ENCODE measurements at places on chromosomes 2 and 18. TPM values are rescaled to one million over a fixed set of nuclear protein-coding genes. Genes with fewer than 3 reads are reported as not detected.

DNA sequence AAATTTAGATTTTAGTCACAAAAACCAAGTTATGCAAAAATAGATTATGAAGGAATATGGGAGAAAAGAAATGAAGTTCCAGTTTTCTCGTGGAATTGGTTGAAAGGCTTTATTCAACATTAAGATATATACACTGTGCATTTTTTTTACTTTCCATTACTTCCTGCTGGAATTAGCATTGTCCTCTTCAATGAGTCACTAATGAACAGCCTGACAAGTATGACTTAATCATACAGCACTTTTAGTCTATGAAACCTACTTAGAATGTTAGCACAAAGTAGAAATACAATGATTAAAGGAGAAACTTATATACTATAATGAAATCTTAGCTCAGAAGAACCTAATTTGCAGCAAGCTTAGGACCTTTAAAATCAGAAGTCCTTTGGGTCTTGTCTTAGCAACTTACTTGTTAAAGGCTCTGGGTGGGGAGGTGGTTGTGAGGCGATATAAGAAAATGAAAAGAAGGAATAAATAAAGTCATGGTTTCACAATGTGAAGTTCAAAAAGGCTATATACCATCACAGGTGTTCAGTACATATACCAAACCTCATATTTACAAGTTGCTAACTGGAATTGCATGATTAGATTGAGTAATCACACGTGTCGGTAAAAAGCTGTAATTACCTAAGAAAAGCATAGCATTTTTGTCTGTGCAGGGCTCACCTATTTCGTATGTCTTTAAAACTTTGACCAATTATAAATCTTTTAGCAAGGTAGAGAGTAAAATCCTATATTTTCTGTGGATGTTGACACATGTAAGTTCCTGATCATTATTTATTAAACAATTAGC, 236.8 kb downstream of the CAMKMT start:
- no peaks in the 10 kb centered on the region for H3K36me3 ChIP-seq
- no peak for DNase-seq
- H3K27ac ChIP-seq: no peak overlapping the region
- no peaks in the 10 kb centered on the region for H3K27me3 ChIP-seq
- H3K4me3 ChIP-seq: no peak overlapping the region
- H3K4me1 ChIP-seq: no peaks in the 10 kb centered on the region

DNA sequence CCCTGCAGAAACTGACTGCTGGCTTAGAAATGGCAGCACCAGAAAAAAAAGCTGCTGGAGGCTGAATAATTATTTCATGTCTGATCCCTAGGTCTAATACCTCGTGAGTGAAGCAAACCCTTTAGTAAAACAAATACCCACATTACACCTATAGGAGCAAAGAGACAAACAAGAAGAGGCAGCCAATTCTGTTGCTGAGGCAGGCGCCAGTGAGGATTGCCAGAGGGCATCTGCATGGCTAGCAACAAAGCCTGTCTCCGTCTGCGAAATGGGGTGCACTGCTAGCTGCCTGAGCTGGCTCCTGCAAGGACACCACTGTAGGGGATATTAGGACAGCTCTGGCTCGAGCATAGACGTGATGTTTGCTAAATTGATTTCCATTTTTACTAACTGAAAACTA, 509.7 kb downstream of the TDRD15 start:
- no peaks in the 10 kb centered on the region for H3K4me1 ChIP-seq
- no peak overlapping the region for H3K27ac ChIP-seq
- H3K4me3 ChIP-seq: no peak overlapping the region
- DNase-seq: no peak
- H3K27me3 ChIP-seq: no peaks in the 10 kb centered on the region

The WNT10A gene
- total RNA-seq: 0.04 TPM

- peak; percentile 47 for DNase-seq
- peak overlapping the region; percentile 59 for H3K27ac ChIP-seq
- peak overlapping the region; percentile 65 for H3K4me3 ChIP-seq
- peaks cover 27% of the 10 kb centered on the region for H3K36me3 ChIP-seq
Measured at GRCh38 chr18:79950515-79951341, 725 bp downstream of the SLC66A2 start.

GRCh38 chr2:191757208-191757607, 79.3 kb downstream of the NABP1 start:
- H3K36me3 ChIP-seq: no peaks in the 10 kb centered on the region
- no peaks in the 10 kb centered on the region for H3K27me3 ChIP-seq
- no peak overlapping the region for H3K4me3 ChIP-seq
- no peak overlapping the region for H3K27ac ChIP-seq
- peak; percentile 70 for DNase-seq
- H3K4me1 ChIP-seq: no peaks in the 10 kb centered on the region

DNA sequence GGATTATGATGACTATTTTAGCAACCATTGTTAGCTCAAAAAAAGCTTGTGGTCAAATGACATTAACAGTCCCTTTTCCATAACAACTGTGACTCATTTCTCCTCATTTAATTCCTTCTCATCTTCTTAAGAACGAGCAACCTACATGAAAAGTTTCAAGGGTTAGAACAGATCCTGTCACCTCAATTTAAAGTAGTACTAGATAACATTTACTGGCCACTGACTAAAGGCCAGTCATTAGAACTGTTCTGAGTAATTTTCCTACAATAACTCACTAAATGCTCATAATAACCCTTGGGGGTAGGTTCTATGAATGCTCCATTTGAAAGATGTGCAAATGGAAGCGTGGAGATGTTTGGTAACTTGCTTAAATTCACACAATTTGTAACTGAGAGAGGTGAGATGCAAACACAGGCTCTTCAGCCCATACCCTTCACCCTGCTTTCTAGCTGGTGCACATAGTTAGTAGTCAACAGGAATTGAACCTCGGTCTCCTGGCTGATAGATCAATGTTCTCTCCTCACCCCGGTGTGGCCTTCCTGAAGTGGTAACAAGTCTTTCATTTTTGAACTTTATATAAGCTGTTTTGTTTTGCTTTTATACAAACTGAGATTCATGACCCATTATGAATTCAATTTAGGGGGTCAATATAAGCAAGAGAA, 212.5 kb downstream of the SETBP1 start:
- no peaks in the 10 kb centered on the region for H3K36me3 ChIP-seq
- H3K27me3 ChIP-seq: no peaks in the 10 kb centered on the region
- DNase-seq: no peak
- no peak overlapping the region for H3K27ac ChIP-seq

The AGXT gene
- 0.13 TPM for total RNA-seq

GRCh38 chr2:2107141-2107540, 223.9 kb downstream of the MYT1L start:
- H3K4me1 ChIP-seq: peaks cover 17% of the 10 kb centered on the region
- no peaks in the 10 kb centered on the region for H3K27me3 ChIP-seq
- peak; percentile 60 for DNase-seq
- H3K27ac ChIP-seq: no peak overlapping the region
- no peaks in the 10 kb centered on the region for H3K36me3 ChIP-seq

The NAT8 gene
- total RNA-seq: not detected

DNA sequence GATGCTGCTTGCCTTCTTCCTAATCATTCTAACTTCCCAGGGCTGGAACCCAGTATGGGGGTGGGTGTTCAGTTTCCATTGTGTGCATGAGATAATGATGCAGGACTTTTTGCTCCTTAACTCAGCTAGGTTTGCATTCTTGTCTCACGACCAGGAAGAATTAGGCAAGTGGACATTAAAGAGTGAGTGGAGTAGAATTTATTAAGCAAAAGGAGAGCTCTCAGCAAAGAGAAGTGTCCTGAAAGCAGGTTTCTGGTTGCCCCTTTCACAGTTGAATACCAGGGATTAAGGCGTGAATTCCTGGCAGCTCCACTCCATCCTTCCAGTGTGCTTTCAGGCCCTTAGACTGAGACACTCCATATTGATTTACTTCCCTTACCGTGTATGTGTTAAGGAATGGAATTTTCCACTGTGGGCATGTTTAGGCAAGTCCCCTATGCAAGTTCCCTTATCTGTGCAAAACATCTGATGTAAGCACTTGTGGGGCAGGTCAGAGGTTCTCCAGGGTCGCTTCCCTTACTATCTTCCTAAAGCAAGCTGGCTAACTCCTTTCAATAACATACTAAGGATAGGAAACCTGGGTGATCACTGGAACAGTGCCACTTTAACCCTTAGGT, 126.5 kb downstream of the GPR39 start:
- no peak overlapping the region for H3K27ac ChIP-seq
- H3K36me3 ChIP-seq: no peaks in the 10 kb centered on the region
- no peak overlapping the region for H3K4me3 ChIP-seq
- no peak for DNase-seq
- H3K27me3 ChIP-seq: no peaks in the 10 kb centered on the region

- no peak overlapping the region for H3K4me3 ChIP-seq
- no peaks in the 10 kb centered on the region for H3K27me3 ChIP-seq
- H3K36me3 ChIP-seq: no peaks in the 10 kb centered on the region
Measured at GRCh38 chr2:21710496-21710895, 586.7 kb downstream of the TDRD15 start.

DNA sequence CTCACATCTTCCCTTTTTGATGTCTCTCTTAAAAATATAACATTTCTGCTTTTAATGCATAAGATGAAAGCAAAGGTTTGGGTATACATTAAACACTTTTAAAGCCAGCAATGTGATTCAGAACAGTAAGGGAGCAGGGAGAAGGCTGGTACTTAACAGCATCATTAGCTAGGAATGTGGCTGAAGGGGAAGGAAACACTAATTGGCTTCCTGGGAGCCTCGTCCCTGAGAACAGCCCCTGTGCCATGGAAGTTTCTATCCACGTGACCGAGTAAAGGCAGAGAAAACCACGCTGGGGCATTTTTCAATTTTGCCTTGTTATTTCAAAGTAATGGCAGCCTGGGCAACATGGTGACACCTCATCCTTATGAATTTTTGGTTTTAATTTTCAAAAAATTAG, 109.2 kb upstream of the GPC1 start:
- H3K36me3 ChIP-seq: no peaks in the 10 kb centered on the region
- H3K27me3 ChIP-seq: peaks cover 12% of the 10 kb centered on the region
- H3K27ac ChIP-seq: no peak overlapping the region
- DNase-seq: no peak

GRCh38 chr18:44036501-44036900, 644.2 kb upstream of the SETBP1 start:
- peak; percentile 54 for DNase-seq
- no peaks in the 10 kb centered on the region for H3K27me3 ChIP-seq
- H3K4me1 ChIP-seq: no peaks in the 10 kb centered on the region

- no peak overlapping the region for H3K27ac ChIP-seq
- H3K27me3 ChIP-seq: no peaks in the 10 kb centered on the region
- DNase-seq: peak; percentile 64
- H3K36me3 ChIP-seq: no peaks in the 10 kb centered on the region
- no peak overlapping the region for H3K4me3 ChIP-seq
Measured at GRCh38 chr18:35756506-35757117, 175.1 kb downstream of the GALNT1 start.

- DNase-seq: no peak
- H3K4me3 ChIP-seq: no peak overlapping the region
- H3K27ac ChIP-seq: no peak overlapping the region
- no peaks in the 10 kb centered on the region for H3K36me3 ChIP-seq
Measured at GRCh38 chr18:58021504-58021903, 22.5 kb upstream of the NEDD4L start.

DNA sequence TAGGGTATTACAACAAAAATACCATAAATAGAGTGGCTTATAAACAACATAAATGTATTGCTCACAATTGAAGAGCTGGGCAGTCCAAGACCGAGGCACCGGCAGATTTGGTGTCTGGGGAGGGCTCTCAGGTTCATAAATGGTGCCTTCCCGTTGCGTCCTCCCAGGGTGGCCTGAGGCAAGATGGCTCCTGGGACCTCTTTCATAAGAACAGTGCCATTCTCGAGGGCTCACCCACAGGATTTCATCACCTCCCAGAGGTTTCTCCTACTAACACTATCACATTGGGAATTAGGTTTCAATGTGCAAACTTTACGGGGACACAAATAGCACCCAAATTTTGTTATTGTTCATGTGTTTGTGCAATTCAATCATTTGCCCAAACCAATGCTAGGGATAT, 793.5 kb upstream of the HS6ST1 start:
- no peak for DNase-seq
- H3K4me3 ChIP-seq: no peak overlapping the region
- H3K4me1 ChIP-seq: no peaks in the 10 kb centered on the region
- no peaks in the 10 kb centered on the region for H3K27me3 ChIP-seq
- no peak overlapping the region for H3K27ac ChIP-seq
- no peaks in the 10 kb centered on the region for H3K36me3 ChIP-seq

The PPM1G gene
- 39.0 TPM for total RNA-seq

The CHRND gene
- total RNA-seq: 83.7 TPM

- no peaks in the 10 kb centered on the region for H3K4me1 ChIP-seq
- peak; percentile 83 for DNase-seq
- no peaks in the 10 kb centered on the region for H3K36me3 ChIP-seq
- no peak overlapping the region for H3K27ac ChIP-seq
- no peak overlapping the region for H3K4me3 ChIP-seq
- no peaks in the 10 kb centered on the region for H3K27me3 ChIP-seq
Measured at GRCh38 chr2:24382363-24383073, 22.2 kb upstream of the ITSN2 start.

GRCh38 chr2:22282916-22283315, 1102.1 kb upstream of the KLHL29 start:
- no peaks in the 10 kb centered on the region for H3K27me3 ChIP-seq
- no peaks in the 10 kb centered on the region for H3K36me3 ChIP-seq
- H3K4me1 ChIP-seq: peaks cover 6% of the 10 kb centered on the region
- DNase-seq: no peak

The ZNF516 gene
- 26.6 TPM for total RNA-seq

The PDE1A gene
- 12.9 TPM for total RNA-seq

The PNPT1 gene
- 15.1 TPM for total RNA-seq

DNA sequence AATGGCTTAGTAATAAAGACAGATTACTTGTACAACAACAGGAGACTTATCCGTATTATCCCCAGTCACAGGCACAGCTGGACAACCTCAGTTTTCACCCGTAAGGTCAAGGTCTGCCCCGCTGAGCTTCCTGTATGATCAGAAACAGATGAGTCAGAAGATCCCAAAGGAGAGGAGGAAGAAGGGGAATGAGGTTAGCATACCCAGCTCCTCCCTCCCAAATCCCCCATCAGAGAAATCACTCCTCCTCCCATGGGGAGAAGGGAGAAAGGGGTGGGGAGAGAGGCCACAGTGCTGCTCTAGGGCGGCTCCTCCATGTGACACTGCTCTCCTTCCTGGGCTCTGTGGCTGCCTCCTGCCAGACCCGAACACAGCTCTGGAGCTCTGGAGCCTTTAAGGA, 53.8 kb upstream of the SPTBN1 start:
- peaks cover 7% of the 10 kb centered on the region for H3K4me1 ChIP-seq
- no peak overlapping the region for H3K4me3 ChIP-seq
- H3K27me3 ChIP-seq: no peaks in the 10 kb centered on the region
- peak; percentile 53 for DNase-seq

All from muscle of leg (tissue), 16 donors.